WERI-Rb-1 (cell line): ENCODE measurements at places on chromosomes 6 and 20.

- DNase-seq: no peak
These were observed 3.8 kb upstream of the IER3 start for GRCh38 chr6:30747902-30748769.

DNA sequence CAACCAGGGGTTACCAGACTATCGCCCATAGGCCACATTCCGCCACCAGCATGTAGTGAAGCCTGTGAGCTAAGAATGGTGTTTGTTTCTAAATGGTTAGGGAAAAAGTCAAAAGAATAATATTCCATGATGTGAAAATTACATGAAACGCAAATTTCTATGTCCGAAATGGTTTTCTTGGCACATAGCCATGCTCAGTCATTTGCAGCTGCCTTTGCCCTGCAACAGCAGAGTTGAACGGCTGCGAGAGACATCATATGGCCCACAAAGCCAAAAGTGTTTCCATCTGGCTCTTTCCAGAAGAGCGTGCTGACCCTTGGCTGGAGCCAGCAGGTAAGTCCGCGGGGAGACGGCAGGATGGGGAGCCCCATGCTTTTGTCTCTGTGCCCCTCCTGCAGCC lies 60.7 kb downstream of the FAM120B start:
- no peak for DNase-seq

DNA sequence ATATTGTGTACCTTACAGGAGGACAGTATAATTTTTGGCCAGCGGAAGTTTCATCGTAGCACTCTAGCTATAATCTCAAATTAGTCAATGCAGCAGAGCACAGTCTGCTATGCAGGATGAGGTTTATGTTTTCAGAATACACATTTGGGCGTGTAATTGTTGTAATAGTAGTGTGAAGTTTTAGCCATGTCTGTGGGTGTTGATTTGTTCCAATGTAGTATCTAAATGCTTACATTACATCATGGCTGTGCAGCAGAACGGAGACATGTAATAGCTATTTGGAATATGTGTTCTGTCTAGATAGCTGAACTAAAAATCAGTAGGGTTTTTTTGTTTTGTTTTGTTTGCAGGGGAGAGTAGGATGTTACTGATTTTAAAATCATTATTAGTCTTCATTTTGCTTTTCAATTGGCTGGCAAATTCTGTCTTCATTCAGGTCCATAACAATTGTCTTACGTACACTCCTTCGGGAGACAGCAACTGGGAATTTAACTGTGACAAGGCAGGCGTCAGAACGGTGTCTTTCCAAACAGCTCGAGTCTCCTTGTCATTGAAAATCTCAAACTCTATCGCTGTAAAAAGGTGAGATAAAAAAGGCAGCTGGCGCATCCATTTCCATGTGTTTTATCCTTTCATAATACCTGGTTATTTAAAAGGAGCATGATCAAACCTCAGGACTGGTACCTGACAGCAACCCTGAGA lies 65.1 kb upstream of the CDH4 start:
- DNase-seq: no peak

- DNase-seq: peak; percentile 88
These were observed 205.9 kb downstream of the ZMYND8 start for GRCh38 chr20:47150403-47151152.

- DNase-seq: no peak
These were observed 1.9 kb downstream of the KATNA1 start for GRCh38 chr6:149646599-149646998.

DNA sequence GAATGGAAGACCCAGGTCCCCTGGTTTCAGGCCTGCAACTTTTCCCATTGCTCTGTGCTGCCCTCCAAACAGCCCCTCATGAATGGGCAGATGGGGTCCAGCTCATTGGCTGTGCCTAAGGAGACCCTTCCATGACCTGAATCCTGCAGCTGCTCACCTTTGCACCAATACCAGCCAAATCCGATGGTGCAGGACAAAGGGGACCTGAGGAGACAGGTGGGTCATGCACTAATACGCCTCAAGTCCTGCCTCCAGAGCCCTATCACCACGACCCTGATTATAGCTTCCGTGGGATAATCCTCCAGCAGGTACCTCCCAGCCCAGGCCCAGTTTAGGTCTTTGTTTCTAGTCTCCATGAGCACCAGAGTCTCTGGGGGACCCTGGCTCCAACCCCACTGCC lies 16.8 kb downstream of the TREM1 start:
- no peak for DNase-seq

- DNase-seq: no peak
These were observed 54.3 kb upstream of the BMP6 start for GRCh38 chr6:7671581-7671980.

- peak; percentile 55 for DNase-seq
These were observed 10.1 kb upstream of the PGC start for GRCh38 chr6:41757271-41757670.
